ENCODE measurements at places on chromosomes 2 and 18.

- DNase-seq = no peak
Measured at GRCh38 chr2:149221898-149222297, 108.5 kb upstream of the LYPD6 start.

DNA sequence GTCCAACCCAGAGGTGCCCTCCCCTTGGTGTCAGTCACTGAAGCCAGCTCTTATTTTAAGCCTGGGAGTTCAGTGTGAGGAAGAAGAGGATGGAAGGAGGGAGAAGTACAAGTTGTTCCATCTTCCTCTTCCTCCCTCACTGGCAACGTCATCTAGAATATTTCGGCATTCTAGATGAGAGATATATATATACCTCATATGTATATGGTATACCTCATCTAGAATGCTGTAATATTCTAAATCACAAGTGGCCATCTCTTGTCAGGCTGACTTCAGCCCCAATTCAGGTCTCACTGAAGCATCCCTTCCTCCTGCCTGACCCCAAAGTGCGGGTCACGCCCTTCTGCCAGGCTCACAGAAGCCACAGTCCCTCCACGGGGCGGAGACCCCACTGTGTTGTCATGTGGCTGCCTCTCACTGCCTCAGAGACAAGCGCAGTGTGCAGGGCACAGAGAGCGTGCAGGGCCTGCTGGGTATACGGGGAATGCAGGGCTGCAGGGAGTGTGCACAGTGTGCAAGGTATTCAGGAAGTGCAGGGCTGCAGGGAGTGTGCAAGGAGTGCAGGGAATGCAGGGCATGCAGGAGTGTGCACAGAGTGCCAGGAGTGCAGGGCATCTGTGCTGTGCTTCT, 32.8 kb upstream of the B3GNT7 start:
- no peak for DNase-seq

GRCh38 chr2:121955426-121955825, 200.0 kb downstream of the TSN start:
- no peak for DNase-seq

GRCh38 chr18:79327199-79327721, 68.5 kb upstream of the NFATC1 start:
- no peak for DNase-seq
